ENCODE measurements at places on chromosomes 12 and 14.

DNA sequence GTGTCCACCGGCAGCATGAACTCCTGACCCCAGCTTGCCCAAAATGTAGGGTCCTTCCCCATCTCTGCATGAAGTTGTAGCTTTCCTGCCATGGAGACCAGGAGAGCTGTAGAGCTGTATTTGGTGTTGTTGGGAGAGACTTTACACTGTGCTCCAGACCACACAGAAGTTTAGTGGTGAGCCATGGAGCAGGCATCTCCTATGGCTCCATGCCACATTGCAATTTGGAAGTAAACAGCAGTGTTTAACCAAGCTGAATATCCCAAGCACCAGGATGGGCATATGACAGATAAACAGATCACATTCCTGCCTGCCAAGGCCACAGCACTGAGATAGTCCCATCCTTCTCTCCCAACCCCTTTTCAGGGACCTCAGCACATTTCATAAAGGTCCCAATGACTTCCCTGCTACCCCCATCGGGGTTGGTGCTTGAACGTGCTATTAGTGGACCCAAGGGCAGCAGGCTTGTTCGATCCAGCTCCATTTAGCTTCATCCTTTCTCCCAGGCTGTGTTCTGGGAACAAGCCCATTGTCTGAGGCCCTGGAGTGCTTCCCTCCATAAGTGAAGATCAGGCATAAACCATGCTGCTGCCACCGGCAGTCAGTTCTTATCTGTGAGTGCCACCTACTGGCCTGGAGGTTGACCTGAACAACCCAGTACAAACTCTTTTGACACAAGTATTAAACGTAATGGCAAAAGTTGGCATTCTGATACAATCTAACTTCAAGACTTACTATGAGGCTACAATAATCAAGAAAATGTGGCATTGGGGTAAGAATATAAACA, 172.3 kb upstream of the ATXN7L3B start:
- DNase-seq, result no peak

DNA sequence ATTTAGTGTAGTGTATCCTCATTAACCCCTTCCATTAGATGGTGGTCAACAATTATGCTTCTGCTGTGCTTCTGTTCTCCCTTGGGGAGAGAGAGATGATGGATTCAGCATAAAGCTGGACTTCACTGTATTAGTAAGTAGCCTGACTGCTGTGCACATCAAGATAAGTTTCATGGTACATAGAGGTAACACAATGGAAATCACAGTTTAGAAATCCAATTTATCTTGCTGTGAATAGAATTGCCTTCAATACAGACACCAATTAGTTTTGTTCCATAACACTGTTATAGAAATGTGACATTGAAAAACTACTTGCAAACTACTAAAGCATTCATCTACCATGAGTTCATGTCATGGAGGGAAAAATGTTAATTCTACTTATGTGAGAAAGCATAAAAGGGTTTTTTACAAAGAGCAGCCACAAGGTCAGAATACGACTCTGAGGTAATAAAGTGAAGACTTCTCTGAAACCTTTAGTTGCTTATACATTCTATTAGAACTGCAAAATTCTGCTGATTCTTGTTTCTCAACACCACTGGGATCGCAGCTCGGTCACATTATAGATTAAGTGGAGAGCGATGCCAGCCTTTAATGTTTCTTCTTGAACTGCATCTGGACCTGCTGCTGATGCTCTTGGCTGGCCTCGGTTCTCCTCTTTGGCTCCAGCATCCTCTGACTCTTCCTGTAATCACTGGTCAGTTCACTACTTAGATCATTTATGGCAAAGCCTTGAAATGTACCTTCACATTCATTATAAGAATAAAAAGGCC, 190.8 kb downstream of the ATP23 start:
- no peak for DNase-seq

DNA sequence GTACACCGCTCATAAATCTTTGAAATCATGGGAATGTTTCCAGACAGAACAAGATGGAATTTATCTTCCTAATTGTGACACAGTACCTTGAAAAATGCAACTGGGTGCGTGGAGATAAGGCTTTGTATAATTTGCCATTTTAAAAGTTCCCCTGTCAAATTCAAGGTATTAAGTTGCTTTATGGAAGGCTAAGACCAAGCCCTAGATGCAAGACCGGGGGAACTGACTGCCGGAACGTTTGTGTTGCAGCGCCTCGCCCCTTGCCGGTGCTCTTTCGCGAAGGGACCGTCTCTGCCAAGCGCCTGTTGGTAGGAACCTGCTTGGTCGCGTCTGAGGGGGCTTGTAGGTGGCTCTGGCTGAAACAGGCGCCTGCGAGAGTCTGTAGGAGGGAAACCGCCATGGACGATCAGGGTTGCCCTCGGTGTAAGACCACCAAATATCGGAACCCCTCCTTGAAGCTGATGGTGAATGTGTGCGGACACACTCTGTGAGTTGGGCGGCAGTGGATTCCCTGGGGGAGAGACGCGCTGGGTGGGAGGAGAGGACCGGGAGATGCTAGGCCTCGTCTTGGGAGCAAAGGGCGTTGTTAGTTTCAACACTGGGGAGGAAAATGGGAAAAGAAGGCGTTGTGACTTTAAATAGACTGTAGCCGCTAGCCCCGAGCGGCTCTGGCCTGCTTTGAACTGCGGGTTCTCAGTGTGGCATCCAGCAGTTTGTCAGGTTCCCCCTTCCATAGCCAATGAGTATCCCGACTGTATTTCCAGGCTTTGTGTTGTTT, at the start of gene MNAT1:
Gene MNAT1 (plus strand): TSS at position 297 of the 778 bp plus-strand sequence. CDS start 102 bp downstream, at position 399.
- DNase-seq, result peak; percentile 88

- no peak for DNase-seq
Observed at GRCh38 chr12:55651299-55651683, 14.6 kb downstream of the OR10P1 start.

DNA sequence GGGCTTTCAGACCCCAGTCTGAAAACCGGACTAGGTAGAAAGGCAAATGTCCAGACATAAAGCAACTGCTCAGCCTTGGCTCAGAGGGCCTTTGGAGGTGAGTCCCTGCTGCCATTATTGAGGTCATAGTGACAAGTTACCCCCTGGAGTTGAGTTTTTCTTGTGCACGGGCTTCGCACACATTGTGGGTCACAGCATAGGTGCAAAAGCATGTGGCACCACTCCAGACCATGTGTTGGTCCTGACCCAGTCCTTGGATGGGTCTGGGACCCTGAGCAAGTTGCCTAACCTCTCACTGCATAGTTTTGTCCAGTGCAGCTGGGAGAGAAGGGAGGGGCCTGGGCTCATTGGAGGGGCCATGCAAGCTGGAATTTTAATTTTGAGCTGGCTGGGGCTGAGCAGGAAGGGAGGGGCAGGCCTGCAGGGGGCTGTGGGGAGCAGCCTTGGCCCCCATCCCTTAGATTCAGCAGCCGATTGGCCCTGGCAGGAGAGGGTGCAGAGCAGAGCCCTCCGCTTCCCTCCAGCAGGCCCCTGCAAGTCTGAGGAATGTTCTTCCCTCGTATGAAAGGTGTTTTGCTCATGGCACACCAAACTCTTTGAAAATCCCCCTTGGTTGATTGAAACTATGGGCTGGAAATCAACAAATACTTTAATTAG, 4.2 kb upstream of the KRT5 start:
- DNase-seq, result no peak

DNA sequence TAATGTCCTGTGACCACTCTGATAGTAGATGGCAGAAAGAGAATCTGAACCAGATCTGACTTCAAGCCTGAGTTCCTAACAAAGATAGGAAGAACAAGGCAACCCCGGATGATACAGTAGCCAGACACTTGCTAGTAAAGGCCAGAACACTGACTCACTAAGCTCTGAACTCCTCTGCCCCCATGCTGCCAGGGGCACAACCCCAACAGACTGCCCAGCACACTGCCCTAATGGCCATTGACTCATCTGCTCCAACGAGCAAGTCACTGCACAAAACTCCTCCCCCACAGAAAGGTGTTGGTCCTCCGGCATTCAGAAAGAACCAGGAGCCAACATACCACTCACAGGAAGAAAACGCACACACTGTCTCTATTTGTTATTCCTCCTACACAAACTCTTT, 179.6 kb upstream of the NUDT4 start:
- DNase-seq, result no peak

DNA sequence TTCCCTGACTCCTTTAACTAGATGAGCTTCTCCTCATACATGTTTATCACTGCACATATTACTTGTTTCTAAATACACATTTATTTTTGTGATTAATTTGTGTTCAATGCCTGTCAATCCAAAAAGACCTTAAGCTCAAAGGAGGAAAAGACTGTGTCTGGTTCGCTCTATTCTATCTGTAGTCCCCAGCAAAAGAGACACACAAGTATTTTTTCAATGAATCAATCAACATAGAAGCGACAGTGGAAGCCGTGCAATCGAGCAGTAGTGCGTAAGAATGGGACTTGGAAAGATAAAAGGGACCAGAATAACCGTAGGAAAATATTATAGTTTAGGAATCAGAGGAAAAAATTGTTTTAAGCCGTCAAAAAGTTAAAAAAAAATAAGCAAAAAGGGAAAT, 951 bp downstream of the WDHD1 start:
- no peak for DNase-seq

- peak; percentile 53 for DNase-seq
Observed at GRCh38 chr12:38157933-38158401, 158.6 kb upstream of the ALG10B start.

GRCh38 chr14:34055157-34055950, 104.5 kb upstream of the EGLN3 start:
- no peak for DNase-seq

DNA sequence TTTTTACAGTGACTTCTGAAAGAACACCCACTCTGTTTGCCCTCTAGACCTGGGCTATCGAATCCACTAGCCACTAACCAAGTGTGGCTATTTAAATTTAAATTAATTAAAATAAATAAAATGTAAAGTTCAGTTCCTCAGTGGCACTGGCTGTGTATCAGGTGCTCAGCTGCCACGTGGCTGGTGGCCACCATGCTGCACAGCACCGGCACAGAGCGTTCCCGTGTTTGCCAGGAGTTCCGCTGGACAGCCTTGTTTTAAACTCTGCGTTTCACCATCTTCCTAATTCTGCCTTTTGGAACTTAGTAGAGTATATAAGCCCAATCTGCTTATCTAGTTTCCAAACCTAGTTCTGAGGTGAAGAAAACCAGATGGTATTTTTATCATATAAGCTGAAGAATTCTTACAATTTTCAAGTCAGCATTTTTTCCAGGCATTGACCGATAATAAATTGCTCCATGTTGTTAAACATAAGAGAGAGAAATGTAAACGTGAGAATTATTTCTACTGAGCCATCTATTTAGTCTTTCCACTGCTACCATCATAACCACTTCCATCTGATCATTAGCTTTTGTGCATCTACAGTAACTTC, 339.0 kb downstream of the CACNA1C start:
- no peak for DNase-seq

- no peak for DNase-seq
Observed at GRCh38 chr14:74648601-74649000, 36.6 kb upstream of the LTBP2 start.

DNA sequence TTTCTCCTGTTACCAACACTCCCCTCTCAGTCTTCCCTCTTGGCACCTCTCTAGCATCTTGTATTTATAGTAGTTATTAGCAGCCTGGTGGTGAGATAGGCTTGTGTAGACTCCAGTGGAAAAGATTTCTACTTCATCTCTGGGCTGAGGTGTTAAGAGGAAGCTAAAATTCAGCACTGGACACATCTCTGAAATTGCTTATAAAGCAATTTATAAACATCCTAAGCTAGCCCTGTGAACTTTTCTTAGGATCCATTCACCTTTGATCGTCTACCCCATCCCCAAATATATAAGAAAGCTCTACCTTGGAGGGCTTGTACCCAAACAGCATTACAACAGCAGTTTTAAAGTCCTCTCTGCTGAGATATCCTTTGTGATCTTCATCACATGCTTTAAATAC, 928 bp downstream of the EFCAB11 start:
- DNase-seq, result no peak

DNA sequence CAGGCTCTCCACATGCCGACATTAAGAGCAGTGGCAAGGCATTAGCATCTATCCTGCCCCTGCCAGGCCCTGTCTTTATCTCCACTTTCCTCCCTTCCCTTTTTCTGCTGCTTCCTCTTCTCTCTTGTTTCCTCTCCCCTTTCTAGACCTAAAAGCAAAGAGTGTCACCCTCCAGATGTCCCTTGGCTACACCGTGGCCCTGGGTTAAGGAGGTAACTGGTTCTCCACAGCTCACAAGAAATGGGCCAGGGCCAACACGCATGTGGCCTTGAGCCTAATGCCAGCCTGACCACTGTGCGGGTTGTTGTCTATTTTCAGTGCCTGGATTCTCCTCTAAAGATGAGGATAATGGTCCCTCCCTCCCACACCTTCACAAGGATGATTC, 41.7 kb upstream of the DDX11 start:
- no peak for DNase-seq
